ENCODE measurements at places on chromosomes 6 and 20.

DNA sequence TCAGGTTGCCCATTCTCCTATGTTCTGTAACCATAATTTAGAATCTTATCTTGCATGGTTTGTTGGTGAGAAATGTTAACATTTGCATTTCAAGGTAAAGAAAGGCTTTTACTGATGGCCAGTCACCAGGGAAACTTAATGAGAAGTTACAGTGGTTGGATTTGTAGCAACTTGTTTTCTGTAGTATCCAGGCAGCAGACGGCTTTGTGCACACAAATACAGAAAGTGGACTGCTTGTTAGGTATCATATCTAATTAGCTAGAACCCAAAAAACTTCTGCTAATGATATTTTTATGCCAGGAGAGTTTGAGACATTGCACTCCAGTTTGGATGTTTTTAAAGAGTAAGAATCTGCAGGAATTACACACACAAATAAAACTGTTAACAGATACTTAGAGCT is 578.0 kb downstream of the DOK5 start:
- no peak for DNase-seq

- DNase-seq, result no peak
Measured at GRCh38 chr20:57163041-57163440, 103.4 kb downstream of the BMP7 start.

GRCh38 chr20:61299618-61300017 is 47.6 kb downstream of the CDH4 start:
- no peak for DNase-seq

- DNase-seq, result no peak
Measured at GRCh38 chr6:92887871-92888270, 531.5 kb downstream of the EPHA7 start.

DNA sequence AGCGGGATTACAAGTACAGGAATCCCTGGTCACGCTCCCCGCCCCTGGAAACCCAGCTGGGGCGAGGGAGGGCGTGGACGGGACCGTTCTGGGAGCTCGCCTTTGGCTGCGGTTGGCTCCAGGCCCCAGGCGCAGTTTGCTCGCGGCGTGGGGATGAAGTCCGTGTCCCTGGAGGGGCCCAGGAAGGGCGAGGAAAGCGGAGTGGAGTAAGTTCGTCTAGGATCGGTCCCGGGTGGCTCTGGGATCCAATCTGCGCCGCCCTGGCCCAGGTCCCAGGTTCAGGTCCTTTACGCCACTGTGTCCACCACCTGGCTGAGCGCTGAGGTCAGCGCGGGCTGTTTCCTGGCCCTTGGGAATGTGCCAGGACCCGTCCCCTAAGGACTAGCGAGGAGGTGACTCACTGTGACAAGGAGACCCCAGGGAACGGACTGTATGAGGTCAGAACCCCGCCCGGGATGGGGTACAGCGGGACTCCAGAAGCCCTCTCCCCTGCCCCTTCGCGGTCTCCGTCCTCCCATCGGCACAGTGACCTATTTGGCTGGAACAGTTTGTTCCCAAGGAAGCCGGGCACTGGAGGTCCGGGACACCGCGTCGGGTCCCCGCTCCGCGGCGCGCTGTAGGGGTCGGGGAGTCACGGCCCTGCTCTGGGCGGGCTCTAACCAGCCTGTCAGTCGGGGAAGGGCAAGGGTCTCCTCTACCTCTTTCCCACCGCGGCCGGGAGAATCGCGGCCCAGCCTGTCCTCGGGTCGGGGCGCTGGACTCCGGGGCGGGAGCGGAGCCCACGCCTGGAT is 724 bp downstream of the CDKN1A start:
- DNase-seq, result no peak

GRCh38 chr20:44582311-44583025 is at the start of gene PKIG:
Gene PKIG (plus strand): TSS chr20:44582579. CDS start chr20:44614557, 31,978 bp downstream.
- DNase-seq, result no peak

GRCh38 chr20:62136283-62137091 is 6.7 kb downstream of the PSMA7 start:
- peak; percentile 55 for DNase-seq

GRCh38 chr6:148461986-148462577 is 119.4 kb downstream of the SASH1 start:
- no peak for DNase-seq

DNA sequence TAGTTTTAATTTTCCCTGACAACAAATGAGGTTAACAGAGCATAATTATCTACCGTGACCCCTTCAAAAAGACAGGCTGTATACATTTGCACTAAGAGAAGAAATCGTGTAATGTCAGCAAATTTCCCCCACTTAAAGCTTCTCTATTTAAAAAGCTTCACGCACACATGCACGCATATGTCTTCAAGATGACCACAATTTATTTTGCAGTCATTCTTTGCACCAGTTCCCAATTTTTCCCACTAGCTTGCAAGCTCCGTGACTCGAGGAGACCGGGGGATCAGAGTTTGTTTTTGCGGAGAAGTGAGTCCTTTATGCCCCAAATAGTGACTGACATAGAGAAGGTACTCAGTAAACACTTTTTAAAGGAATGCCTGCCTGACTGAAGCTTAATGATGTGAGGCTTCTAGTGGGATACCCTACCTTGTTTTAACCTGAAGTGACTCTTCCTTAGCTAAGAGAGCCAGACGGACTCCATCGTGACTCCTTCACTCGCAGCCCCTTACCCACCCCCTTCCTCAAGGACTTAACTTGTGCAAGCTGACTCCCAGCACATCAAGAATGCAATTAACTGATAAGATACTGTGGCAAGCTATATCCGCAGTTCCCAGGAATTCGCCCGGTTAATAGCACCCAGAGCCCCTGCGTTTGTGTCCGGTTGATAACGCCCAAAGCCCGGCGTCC is 9.3 kb upstream of the NQO2 start:
- no peak for DNase-seq

GRCh38 chr6:113271437-113271836 is 585.7 kb upstream of the MARCKS start:
- DNase-seq, result no peak

GRCh38 chr20:57268399-57269076 is 2.1 kb upstream of the BMP7 start:
- no peak for DNase-seq

DNA sequence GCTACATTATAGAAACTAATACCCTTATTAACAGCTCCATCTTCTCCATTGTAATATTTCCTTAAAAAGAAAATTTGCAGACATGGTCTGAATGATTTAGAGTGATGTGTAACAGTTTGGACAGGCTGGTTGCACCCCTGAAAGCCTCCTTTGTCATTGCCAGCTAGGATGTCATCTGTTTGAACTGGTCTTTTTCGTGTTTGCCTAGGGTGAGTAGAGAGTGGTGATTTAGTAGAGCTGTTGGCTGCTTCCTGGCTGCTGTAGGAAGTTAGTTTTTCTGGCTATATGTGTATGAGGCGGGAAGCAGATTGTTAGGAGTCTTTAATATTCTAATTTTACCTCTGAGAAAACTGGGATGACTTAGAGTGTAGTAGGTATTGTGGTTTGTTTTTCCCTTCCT is 101.1 kb downstream of the ZFAND3 start:
- DNase-seq, result no peak

GRCh38 chr6:167495506-167496401 is 170.9 kb downstream of the TTLL2 start:
- no peak for DNase-seq

DNA sequence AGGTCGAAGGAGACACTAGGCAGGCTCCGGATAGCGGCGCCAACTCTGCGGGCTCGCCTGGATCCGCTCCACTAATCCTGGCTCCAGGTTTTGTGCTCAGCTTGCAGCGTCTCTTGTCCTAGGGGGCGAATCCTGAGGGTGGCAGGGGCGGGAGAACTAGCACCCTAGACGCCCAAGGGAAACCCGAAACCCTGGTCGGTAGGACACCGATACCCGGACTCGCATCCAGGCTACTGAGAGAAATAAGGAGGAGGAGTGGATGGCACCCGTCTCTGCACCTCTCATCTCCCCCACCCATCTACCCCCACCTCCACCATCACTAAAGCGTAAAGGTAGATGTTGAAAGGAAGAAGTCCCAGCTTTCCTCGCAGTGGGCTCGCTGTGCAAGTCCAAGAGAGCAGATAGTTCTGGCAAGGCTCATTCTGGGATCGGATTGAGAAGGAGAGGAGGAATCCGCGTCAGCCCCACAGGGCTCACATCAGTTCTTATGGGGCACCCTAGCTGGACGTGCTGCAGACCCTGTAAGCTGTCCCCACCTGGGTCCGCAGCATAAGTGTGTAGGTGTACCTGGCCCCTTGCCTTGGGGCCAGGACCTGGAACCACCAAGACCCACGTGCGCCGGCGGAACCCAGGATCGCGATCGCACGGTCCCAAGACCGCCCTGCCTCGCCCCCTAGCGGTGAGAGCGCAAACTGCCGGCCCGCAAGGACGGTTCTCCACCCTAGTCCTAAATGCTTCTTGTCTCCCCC is 6.9 kb downstream of the SLC32A1 start:
- peak; percentile 52 for DNase-seq

DNA sequence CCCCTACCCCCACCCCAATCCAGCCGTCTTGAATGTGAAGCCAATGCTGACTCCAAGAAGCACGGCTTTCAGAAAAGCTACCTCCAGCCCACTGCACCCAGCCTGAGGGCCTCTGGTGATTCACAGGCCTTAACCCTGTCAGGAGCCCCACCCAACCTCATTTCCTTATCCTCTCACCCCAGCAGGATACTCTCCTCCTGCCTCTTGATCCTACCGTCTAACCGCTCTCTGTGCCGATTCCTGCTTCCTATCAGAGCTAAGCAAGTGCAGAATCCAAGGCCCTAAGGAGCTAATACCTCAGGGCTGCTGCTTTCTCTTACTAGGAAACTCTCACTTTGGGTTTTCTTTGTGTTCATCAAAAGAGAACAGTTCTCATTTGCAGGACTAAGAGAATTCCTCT is 47.2 kb downstream of the TRERF1 start:
- DNase-seq, result no peak

DNA sequence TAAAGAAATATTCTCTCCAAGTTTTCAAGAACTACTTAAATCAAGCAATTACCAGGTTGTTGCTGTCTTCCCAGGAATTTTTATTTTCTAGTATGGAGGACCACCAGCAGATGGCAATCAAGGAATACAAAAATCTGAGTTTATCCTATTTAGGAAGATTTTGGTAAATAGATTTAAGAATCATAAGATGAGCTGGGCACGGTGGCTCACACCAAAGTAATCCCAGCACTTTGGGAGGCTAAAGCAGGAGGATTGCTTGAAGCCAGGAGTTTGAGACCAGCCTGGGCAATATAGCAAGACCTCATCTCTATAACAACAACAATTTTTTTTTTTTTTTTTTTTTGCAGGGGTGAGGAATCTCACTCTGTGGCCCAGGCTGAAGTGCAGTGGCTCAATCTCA is 19.3 kb upstream of the SEC63 start:
- DNase-seq, result no peak

DNA sequence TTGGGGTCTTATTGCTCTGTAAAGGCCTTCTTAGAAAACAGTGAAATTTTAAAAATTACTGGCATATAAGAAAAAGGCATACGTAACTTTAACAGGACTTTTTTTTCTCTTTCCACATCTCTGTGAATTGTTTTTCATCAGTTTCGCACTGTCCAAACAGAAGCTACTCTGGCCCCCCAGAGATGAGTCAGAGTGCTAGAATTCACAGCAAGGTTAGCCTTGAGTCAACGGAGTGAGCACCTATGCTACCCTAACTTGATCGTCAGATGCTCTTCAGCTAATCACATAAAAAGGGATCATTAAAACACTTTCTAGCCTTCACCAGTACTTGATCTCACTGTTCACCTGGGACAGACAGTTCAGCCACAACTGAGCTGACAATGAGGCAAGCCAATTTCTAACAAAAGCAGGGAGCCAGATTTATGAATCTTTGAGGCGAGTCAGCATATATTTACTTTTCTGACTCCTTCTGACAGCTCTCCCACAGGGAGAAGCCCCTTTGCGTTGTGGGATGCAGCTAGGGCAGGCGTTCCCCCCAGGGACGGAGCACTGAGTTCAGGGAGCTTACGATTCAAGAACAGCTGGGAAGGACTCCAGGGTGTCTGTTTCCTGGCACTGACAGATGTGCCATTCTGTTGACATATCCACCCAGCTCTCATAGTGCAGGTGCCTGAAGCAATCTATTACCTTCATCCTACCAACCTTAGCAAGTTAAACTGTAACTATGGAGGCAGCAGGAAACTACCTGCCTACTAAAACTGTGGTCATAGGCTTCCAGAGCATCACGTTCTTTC is 46.4 kb upstream of the SPDEF start:
- no peak for DNase-seq

DNA sequence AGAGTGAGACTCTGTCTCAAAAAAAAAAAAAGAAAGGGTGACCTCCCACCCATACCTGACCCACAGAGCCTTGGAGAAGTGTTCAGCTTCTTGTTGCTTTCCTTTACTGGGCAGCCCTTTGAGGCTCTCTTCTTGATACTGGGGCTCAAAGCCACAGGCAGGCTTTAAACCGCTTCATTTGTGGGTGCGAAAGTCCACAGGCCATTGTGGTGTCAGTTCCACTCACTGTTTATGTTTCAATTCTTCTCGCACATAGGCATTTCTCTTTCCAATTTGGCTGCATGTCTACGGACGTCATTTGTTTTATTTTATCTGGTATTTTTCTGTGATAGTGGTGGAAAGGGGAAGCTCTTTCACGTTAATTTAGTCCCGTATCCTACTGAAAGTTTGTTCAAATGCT is 34.6 kb downstream of the PPARD start:
- no peak for DNase-seq

GRCh38 chr6:109331081-109331480 is 51.2 kb downstream of the CD164 start:
- DNase-seq, result no peak

- DNase-seq, result no peak
Measured at GRCh38 chr6:147615659-147616456, 107.4 kb downstream of the SAMD5 start.

DNA sequence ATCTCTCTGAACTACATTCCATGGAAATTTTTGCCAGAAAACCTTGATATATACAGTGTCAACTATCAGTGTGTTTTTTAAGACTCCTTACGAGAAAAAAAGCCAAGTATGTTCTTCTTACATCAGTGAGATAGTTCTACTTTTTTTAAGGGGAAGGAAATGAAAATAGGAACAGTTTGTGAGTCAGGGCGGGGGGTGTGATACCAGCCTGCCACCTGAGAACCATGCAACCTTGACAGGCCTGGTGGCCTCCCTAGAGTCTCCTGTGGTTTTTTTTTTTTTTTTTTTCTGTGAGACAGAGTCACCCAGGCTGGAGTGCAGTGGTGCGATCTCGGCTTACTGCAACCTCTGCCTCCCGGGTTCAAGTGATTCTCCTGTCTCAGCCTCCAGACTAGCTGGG is 96.3 kb upstream of the GCM1 start:
- no peak for DNase-seq
